Naive B cell (primary cell): ENCODE measurements at places on chromosomes 5 and 9.

- no peak for DNase-seq
Measured at GRCh38 chr5:104295991-104296390, 733.4 kb upstream of the NUDT12 start.

- no peak for DNase-seq
Measured at GRCh38 chr5:15515229-15515628, 15.2 kb downstream of the FBXL7 start.

DNA sequence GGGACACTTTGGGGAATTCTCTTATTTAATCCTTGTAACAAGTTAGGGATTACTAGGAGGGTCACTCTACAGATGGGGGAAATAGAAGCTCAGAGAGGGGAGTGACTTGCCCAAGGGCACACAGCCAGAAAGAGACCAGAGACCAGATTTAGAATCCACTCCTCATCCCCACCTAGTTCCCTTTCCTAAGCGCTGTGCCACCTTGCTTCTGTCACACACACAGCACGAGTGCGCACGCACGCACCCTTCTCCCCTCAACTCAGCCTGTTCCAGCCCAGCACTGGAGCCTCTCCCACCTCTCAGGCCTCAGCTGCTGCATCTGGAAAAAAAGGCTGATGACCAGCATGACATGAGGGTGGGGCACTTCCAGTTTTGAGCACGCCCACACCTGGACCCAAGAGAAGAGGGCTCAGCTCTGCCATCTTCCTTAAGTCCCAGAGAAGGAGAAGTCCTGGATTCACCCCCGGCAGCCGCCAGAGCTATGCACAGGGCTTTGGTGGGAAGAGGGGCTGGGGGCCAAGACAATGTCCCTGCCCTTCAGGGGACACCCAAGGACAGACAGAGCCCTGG, 18.5 kb downstream of the NR5A1 start:
- DNase-seq, result no peak

DNA sequence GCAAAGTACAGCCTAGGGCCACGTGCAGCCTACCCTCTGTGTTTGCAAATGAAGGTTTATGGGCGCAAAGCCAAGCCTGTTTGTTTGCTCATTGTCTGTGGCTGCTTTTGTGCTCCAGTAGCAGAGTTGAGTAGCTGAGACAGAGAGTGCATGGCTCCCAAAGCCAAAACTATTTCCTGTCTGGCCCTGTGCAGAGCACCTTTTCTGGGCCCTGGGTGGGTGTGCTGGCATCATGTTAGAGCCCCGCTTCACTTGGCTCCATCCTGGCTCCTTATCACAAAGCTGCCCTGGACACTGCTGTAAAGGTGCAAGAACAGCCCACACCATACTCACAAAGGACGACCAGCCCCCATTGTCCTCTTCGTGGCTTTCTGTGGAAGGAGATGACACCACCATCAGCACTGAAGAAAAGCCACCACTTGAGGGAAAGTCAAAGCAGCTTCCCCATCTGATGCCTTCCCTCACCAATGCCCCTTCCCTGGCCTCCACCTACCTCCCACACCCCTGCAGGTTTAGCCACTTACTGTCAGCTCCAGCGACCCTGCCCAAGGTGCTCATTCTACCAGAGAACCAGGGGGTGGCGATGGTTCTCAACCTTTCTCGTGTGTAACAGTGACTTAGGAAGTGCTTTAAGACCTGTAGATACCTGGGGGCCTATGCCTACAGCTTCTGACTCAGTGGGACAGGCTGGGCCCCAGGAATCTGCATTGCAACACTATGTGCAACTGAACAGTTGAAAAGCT, 23.4 kb downstream of the LCP2 start:
- DNase-seq, result peak; percentile 47

- no peak for DNase-seq
Measured at GRCh38 chr5:91176288-91177016, 206.7 kb downstream of the ARRDC3 start.

- DNase-seq, result no peak
Measured at GRCh38 chr5:33258553-33258952, 182.2 kb upstream of the TARS1 start.

DNA sequence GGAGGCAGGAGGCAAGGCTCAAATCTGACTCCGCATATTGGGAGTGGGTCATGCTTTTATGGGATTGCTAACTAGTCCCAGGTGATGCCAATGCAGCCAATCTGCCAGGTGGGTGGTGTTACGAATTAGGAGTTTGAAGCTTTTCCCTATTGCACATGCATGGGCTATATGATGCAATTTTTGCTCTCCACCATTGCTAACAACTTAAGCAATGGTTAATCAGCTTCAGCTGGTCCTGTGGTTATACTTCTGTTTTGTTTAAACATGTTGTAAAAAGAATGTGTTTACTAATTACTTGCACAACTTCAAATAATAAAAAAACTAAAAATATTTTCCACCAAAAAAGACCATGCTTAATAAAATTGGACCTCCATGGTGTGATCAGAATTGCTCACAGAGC, 55.7 kb downstream of the SHC3 start:
- DNase-seq, result no peak

GRCh38 chr9:131036529-131037334, 27.8 kb downstream of the LAMC3 start:
- DNase-seq, result no peak

DNA sequence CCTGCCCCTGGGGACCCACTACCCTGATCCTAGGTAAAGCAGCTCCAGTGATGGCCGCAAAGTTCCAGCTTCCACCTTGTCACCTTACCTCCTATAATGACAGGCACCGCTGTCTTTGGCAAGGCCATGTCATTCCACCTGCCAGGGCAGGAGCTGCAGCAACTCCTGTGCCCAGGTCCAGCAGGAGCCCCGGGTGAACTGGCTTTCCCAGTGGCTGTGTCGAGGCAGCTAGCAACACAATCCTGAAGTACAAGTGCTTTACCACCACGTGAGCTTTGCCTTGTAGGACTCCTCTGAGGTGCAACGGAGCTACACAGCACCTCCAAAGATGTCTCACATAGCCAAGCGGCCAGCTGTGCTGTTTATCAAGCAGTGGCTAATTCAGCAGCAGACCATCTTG, 20.7 kb upstream of the MGAT1 start:
- DNase-seq, result no peak

GRCh38 chr5:97363577-97363976, 180.5 kb upstream of the RIOK2 start:
- no peak for DNase-seq

GRCh38 chr5:29983528-29984155, 1209.8 kb upstream of the CDH6 start:
- DNase-seq, result no peak

DNA sequence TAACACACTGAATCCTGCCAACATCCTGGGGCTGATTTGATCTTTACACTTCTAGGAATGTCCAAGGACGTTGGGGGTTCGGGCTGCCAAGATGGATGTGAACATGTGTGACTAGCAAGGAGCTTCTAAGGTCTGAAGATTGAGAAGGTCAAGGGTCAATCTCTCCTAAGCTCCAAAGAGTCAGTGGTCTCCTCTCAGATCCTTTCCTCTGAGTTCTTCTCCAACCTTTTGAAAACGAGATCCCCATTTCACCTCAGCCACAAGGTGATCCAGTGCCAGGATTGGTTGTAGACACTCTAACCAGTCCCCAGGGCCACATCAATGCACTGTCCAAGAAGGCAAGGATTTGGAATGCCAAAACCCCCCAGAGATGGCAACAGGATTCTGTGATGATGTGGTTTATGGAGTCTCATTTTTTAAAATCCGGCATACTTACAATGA, 266.8 kb downstream of the NDUFS4 start:
- DNase-seq, result no peak

DNA sequence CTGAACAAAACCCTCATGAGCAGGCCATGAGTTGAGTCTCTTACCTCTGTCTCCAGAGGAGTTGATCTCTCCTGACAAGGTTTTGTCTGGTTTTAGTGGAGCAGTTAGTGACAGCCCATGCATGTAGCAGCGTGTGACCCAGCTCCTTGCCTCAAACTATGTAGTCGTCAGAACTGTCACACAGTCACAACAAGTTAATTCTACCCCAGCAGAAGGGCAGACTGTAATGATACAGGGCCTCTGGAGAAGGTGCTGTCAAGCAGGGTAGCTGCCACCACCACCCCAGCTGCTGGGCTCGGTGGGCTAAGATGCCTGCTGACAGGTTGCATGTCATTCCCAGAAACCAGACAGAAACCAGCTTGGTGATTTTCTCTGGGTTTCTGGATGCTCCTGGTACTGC, 194.5 kb downstream of the PSAT1 start:
- no peak for DNase-seq

DNA sequence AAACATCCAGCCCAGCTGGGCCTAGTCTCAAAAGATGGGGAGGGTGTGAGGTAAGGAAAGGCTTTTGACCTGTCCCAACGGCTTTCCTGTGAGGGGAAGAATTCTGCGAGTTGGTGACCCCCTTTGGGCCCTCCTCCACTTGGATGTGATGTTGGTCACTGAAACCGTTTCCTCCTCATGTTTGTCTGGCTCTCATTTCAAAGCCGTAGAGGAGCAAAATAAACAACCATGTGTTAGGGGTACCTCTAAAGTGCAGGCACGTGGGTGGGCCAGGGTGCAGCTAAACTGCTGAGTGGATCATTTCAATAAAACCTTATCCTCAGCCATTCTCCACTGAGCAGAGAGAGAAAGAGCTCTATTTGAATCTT, 84.3 kb upstream of the MELK start:
- no peak for DNase-seq

DNA sequence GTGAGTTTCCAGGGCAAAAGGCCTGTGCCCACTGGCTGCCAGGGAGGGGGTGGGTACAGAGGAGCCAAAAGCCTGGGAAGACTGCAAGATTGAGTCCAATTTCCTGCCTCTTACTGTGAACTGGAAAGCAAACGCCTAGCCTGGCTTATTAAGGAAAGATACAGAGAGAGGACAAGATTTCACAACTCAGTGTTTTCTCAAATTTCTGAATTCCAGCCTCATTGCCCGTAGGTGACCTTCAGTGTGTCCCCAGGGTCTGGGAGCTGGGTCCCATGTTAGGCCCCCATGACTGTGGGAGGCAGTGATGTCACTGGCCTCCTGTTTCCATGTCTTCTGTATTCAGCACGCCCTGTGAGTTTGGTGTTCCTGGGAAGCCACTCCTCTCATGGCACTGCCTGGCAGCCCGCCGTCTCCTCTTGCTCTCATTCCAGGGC, 60.6 kb upstream of the PTPN3 start:
- DNase-seq, result no peak

DNA sequence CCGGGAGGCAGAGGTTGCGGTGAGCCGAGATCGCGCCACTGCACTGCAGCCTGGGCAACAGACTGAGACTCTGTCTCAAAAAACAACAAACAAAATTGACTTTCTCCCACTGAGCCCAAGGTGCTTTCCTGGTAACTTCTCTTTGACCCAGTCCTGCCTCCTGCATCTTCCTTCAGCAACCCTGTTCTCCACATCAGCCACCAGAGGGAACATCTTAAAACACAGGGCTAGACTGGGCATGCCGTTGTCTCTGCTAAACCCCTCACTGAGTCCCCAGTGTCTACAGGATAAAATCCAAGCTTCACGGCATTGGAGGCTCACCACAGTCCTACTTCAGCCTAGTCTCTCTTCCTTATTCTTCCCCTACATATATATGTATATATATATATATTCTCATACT, 39.8 kb upstream of the KCNMB1 start:
- DNase-seq, result no peak

- DNase-seq, result no peak
Measured at GRCh38 chr9:32573821-32574220, 862 bp upstream of the NDUFB6 start.

DNA sequence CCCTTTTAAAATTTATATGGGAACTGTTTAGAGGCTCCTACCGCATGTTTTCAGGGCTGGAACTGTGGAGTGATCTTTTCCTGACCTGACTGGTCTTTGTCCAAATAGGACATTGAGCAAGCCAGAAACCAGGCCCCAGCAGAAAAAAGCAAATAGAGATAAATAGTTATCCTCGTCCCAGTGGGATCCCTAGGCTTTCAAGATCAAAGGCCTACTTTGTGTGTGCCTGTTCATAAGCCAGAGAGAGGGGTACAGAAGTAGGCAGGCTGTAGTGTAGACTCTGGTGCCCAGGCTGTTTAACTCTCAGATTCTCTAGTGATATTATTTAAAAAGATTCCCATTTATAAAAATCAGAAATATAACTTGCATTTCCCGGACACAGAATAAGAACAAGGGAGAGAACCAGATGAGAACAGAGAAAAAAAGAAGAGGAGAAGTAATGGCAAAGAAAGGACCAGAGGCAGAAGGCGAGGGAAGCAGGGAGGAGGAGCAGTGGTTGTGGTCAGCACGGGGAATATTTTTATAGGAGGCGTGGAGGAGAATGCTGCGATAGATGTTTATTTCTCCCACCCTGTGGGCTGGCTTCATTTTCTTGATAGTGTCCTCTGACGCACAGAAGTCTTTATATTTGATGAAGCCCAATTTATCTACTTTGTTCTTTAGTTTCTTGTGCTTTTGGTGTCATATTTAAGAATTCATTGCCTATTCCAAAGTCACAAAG, 101.2 kb downstream of the AOPEP start:
- no peak for DNase-seq

DNA sequence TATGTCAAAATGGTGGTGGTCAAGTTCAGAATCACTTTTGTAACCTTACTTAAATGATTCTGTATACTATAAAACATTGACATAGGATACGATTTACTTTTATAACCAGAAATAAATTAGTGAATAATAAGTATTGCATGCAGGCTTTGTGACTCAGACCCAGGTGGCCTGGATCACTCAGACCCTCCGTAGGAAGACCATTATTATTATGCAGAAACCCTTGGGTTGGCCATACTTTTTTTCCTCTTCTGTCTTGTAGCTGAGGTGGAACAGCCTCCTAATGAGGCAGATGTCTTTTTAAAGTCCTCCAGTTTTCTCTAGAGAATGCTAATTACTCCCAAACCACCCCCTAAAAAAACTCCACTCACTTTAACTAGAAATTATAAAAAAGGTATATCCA, 121.9 kb downstream of the LPAR1 start:
- no peak for DNase-seq

DNA sequence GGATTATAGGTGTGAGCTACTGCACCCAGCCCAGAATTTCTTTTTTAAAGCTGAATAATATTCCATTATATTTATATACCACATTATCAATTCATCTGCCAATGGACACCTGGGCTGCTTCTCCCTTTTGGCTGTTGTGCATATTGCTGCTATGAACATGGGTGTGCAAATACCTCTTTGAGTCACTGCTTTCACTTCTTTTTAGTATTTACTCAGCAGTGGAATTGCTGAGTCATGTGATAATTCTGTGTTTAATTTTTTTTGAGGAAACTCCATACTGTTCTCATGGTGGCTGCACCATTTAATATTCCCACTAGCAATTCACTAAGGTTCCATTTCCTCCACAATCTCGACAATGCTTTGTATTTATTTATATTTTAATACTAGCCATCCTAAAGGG, 36.1 kb upstream of the KIF4B start:
- DNase-seq, result no peak

GRCh38 chr9:123087359-123087888, 54.0 kb downstream of the GPR21 start:
- no peak for DNase-seq

GRCh38 chr5:16755641-16756040, 138.8 kb upstream of the RETREG1 start:
- no peak for DNase-seq

DNA sequence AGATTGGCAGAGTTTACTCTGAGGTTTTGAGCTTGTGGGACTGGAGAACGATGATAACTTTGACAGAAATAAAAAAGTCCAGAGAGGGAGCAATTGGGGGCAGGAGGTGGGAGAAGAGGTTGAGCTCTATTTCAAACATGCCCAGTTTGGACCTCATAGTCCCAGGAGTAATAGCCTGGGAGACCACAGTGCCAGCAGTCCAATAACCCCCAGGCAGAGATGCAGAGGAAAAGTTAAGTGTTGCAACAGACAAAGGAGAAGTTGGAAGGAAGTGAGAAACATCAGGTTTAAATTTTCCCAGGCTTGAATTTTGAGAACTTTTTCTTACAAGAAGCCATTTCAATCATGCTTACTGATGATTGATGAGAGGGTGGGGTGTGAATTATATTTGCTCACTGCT, 117.0 kb upstream of the GHR start:
- DNase-seq, result no peak
